Stimulated activated naive CD8-positive, alpha-beta T cell treated with anti-CD3 and anti-CD28 coated beads, Interleukin-15, Interleukin-2, amounts not matched to agents 100 U/mL and 50 U/mL, for 24 hours (primary cell): ENCODE measurements at places on chromosomes 11 and 22.

- no peak for DNase-seq
Observed at GRCh38 chr11:12539572-12539971, 134.6 kb upstream of the TEAD1 start.

GRCh38 chr11:69839516-69839915, 20.3 kb upstream of the FGF3 start:
- no peak for DNase-seq

DNA sequence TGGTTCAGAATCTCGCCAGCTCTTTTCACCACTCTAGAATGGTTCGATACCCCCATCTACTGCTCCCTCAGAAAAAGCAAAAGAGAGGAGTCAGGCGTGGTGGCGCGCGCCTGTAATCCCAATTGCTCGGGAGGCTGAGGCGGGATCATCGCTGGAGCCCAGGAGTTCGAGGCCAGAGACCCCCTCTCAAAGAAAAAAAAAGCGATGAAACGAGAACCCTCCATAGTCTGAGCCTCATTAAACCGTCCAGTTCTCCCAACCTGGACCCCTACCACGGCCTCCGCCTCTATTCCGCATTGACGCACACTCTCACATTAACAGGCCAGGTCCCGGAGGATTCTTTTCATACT, 439 bp downstream of the SPA17 start:
- no peak for DNase-seq

DNA sequence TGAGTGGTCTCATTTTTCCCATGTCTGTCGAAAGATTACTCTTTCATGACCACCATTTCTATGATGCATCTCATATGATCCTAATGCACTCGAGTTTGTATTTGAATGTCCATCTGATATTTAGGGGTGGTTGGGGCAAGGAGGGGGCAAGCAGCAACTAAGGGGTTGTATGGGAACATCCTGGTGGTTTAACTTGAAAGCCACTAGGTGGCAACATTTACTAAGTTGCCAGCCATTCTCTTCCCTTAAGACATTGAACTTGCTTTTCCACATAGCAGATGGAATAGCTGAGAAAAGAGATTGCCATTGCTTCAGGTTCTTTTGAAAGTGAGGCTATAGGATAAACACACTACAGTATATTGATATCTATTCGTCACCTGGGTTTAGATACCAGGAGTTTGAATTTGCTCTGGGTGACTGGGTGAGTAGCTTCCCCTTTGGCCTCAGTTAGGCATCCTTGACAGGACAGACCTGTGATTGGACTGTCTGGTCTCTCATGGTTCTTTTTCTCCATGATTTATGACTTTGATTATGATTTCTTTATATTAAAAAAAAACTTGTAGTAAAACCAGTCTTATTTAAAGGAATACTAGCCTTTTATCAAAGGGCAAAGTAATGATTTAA, 32.4 kb downstream of the NF2 start:
- no peak for DNase-seq

GRCh38 chr22:25970374-25970911, 198.8 kb upstream of the SEZ6L start:
- no peak for DNase-seq

DNA sequence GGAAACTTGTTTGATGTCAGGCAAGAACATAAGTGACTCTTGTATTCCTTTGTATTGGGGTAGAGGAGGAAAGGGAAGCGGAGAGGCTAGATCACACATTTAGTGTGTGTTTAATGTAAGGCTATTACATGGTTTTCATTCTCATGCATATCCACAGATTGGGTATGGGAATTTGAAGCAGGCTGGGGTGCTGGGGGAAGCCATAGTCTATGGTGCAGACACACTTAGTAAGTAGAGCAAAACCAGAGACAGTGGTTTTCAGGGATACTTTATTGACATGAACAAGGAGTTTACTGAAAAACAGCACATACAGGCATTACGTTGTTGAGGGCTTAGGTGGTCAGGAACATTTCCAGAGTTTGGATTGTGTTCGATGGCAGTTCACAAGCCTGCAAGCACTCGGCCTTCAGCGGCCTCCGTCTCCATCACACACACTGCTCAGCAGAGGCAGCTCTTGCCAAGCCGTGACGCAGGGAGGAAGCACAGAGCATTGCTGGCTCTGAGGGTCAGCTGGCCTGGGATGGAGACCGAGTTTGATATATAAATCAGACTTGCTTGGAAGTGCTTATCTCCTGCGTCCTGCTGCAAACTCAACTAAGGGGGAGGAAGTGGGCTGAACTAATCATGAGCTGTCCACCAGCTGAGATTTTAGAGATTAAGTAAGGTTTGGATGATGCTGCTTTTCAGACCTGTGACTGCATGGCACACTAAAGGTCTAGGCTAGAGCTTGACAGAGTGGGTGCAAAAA, 25.3 kb downstream of the SCN3B start:
- DNase-seq, result no peak

DNA sequence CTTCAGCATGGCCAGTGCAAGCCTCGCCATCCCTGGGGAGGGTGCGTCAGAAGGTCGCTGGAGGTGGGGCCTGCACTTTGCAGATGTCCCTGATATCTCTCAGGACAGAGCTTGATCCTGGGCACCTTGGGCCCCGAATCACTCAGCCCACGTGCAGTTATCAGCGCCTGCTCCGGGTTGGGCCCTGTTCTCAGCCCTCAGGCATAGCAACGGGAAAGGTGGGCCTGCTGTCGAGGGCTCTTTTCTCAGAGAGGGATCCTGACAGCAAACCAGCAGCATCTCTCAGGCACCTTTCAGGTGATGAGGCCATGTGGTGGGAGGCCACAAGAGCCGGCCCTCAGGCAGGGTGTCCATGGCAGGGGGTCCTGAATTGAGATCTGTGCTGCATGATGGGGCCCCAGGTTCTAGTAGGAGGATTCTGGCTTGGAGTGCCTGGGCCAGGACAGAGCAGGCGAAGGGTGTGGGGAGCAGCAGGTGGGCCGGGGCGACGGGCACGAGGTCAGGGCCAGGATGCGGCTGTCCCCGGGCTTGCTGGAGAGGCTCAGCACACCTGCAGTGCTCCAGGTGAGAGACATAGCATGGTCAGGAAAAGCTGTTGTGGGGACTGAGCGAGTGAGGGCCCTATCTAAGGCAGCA, 280.5 kb downstream of the TBC1D22A start:
- DNase-seq, result no peak

GRCh38 chr11:37364246-37364839, 766.3 kb upstream of the RAG2 start:
- no peak for DNase-seq

GRCh38 chr11:123065621-123066020, 3.7 kb upstream of the HSPA8 start:
- DNase-seq, result no peak

- no peak for DNase-seq
Observed at GRCh38 chr11:2527621-2528291, 82.9 kb downstream of the KCNQ1 start.

DNA sequence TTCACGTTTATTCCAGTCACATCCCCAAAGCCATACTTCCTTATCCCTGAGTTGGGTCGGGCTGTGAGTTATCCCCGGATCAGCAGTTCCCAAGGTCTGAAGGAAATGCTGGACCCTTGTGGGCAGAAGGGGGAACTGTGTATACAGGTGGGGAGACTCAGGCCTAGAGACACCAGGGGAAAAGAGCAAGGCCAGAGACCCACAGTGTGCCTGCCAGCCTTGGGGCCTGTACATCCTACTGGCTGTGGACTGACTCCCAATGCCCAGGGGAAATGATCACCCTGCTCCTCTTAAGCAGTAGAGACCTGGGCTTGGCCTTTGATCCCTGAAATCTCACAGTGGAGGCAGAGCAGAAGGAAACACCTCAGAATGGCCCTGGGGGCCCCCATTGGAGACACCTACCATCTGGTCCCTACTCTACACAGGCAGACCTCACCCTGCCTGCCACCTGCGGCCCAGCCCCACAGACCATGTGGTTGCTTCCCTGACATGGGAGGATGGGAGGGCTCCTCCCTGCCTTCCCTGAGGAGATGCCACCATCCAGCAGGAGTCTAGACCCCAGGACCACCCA, 1.3 kb downstream of the SELENOM start:
- no peak for DNase-seq

DNA sequence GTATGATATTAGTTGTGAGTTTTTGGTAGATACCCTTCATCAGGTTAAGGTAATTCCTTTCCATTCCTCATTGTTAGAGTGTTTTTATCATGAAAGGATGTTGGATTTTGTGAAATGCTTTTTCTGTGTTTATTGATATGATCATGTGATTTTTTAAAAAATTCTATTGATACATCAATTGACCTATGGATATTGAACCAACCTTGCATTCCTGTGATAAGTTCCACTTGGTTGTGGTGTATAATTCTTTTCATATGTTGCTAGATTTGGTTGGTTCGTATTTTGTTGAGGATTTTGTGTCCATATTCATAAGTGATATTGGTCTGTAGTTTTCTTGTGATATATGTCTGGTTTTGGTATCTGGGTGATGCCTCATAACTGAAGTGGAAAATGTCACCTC, 6.7 kb downstream of the ANKRD13D start:
- no peak for DNase-seq

GRCh38 chr11:100066399-100066798, 620.7 kb upstream of the ARHGAP42 start:
- DNase-seq, result no peak

DNA sequence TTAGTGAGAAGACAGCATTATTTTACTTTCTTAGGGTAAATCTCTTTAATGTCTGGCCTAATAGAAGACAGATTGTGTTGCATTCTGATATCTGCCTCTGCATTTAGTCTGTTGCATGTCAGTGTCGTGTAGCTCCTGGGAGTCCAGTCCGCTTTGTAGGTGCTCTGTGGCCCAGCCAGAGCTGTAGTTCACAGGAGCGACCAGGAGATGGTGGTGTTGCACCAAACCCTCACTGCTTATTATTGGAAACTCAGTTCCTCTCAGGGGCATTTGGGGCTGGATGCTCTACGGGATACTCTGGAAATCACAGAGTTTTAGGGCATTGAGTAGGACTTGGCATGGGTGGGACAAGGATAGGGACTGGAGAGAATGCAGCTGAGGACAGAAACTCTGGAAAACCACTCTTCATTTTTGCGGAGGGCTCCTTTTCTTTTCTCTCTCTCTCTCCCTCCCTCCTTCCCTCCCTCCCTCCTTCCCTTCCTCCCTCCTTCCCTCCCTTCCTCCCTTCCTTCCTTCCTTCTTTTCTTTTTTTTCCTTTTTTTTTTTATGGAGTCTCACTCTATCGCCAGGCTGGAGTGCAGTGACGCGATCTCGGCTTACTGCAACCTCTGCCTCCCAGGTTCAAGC, 21.7 kb downstream of the MIAT start:
- DNase-seq, result peak; percentile 77

- DNase-seq, result no peak
Observed at GRCh38 chr11:33375688-33376311, 118.6 kb downstream of the HIPK3 start.

- no peak for DNase-seq
Observed at GRCh38 chr22:44671742-44672141, 30.3 kb upstream of the PRR5 start.

DNA sequence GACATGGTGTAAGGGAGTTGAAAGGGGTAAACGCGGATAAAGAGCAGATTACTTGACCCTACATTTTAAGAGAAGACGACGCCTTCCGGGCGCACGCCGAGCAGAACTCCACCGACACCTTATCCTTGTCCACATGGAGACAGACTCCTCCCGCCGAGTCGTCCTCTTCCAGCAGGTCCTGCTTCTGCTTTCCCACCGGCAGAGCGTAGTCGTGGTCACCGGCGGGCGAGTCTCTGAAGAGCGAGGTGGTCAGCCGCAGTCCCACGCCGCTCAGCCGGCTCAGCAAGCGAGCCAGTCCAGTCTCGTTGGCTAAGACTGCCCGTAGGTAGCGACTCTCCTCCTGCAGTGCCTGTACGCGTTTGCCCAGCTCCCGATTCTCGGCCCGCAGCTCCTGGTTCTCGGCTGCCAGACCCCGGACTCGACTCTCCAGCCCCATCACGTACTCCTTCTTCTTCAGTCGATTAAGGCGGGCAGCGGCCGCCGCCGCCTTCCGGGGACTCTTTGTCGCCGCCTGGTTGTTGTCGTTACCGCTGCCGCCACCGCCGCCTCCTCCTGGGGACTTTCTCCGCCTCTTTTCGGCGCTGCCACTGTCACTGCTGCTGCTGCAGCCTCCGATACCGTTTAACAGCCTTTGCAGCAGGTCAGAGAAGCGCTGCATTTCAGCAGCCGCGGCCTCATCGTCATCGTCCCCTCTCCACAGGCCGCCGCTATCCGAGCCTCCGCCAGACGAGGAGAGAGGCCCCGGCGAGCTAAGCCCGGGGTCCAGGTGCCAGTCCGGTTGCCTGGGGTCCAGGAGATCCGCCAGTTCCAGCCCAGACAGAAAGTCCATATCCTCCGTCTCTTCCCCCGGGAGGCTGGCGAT, 945 bp downstream of the CREBZF start:
- DNase-seq, result peak; percentile 86

- no peak for DNase-seq
Observed at GRCh38 chr11:104763930-104764709, 134.1 kb downstream of the CASP12 start.

- no peak for DNase-seq
Observed at GRCh38 chr22:46684706-46685105, 53.3 kb downstream of the CERK start.

- DNase-seq, result peak; percentile 85
Observed at GRCh38 chr22:29310863-29311339, 4.5 kb downstream of the GAS2L1 start.

- DNase-seq, result no peak
Observed at GRCh38 chr11:23540101-23540561, 679.9 kb upstream of the CCDC179 start.

DNA sequence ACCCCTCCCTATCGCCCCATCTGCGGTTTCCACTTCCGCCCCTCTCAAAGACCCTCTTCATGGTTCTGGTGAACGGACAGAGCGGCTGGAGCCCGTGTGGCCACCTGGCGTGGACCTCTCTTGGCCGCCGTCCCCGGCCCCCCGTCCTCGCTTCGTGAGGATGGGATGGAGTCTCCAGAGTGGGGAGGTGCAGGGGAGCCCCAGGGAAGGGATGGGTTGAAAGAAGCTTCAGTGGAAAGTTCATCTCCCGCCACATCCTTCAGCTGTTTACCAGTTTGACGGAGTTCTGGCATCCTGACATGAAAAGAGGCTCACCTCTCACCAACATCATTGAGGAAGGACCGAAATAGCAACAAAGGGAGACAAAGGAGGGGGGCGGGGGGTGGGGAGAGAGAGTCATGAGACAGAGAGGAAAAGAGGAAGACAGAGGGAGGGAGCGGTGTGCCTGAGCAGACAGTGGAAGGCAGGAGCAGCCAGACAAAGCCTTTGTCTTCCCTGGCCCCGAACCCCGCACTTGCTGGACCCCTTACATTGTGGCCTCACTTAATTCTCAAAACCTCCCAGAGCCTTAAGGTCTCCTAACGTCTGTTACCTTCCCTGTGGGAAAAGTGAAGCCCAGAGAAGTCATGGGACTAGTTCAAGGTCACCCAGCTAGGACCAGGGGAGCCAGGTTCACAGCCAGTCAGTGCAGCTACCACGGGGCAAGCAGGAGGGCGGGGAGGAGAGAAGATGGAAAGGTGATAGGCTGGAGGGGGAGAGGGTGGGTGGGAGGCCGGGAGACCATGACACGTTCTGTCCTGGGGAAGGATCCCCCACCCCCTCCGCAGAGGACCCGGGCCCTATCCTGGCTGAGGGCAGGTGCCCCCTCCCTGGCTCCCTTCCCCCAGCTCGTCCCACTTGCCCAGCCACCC, 54.9 kb downstream of the CD6 start:
- DNase-seq, result peak; percentile 53
